ENCODE measurements at places on chromosomes 1 and 21.

DNA sequence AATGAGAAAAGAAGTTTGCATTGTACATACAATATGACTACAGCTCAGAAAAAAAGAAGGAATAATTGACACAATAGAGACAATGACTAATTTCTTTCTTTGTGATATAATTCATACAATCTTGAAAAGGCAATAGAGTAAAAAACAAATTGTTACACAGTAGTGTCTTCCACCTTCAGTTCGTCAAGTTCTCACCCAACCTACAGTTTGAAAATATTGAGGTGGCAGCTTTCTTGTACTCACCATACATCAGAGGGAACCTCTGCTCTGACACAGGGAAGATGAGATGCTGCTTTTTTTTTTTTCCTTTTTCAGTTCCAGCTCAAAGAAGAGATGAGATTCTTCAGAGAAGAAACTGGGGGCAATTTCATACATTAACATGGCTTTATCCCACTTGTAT, 173.2 kb downstream of the ATP6V1G3 start:
- no peak for DNase-seq

DNA sequence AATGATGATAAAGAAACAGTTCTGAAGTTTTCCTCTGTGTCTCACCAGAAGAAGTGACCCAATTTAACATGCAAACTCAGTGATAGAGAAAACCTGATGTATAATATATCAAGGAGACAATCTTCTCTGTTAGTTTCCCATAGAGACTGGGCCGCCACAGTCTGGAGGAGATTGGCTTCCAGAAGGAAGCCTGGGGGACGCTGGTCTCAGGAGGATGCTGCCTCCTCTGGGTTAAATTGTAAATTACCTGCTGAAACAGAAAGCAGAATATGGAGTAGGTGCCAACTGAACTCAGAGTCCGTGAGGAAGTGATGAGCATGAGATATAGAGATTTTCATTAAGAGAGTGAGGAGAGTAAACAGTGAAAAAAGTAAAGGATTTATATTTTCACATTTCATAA, 15.8 kb downstream of the OR14I1 start:
- no peak for DNase-seq

DNA sequence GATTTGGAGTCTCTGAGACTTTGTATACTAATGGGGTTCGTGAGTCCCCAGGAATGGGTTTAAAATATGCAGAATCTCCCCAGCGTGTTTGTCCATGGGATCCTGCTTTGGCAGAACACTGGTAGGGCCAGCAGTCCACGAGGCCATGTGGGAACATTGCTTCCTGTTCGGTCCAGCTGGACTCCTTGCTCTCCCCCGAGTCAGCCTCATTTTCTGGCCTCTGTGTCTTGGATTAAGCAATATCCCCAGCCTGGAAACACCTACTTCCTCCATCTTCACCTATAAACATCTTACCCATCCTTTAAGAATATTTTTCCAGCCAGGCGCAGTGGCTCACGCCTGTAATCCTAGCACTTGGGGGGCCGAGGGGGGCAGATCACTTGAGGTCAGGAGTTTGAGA, 142.4 kb downstream of the NAV1 start:
- DNase-seq: no peak

GRCh38 chr1:245225322-245226202, 70.8 kb downstream of the KIF26B start:
- no peak for DNase-seq

GRCh38 chr1:12047120-12047876, 15.8 kb upstream of the TNFRSF8 start:
- DNase-seq: peak; percentile 41

GRCh38 chr1:1157426-1157913, 16.2 kb upstream of the TTLL10 start:
- no peak for DNase-seq

DNA sequence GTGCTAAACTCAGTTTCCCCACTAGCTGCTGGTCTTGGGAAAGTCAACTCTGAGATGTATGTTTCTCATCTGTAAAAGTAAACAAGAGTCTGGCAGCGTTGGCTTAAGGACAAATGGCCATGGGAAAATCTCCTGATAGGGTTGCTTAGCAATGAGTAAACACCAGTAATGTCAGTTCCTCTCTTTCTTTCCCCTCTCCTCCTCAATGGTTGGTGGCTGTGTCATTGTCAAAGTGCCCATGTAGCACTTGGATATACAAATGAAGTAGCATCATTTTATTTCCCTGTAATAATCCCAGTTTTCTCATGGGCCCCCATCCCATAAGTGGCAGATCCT, 2.2 kb upstream of the FYB2 start:
- DNase-seq: no peak

- DNase-seq: no peak
Observed at GRCh38 chr1:206128196-206128595, 11.0 kb upstream of the AVPR1B start.

DNA sequence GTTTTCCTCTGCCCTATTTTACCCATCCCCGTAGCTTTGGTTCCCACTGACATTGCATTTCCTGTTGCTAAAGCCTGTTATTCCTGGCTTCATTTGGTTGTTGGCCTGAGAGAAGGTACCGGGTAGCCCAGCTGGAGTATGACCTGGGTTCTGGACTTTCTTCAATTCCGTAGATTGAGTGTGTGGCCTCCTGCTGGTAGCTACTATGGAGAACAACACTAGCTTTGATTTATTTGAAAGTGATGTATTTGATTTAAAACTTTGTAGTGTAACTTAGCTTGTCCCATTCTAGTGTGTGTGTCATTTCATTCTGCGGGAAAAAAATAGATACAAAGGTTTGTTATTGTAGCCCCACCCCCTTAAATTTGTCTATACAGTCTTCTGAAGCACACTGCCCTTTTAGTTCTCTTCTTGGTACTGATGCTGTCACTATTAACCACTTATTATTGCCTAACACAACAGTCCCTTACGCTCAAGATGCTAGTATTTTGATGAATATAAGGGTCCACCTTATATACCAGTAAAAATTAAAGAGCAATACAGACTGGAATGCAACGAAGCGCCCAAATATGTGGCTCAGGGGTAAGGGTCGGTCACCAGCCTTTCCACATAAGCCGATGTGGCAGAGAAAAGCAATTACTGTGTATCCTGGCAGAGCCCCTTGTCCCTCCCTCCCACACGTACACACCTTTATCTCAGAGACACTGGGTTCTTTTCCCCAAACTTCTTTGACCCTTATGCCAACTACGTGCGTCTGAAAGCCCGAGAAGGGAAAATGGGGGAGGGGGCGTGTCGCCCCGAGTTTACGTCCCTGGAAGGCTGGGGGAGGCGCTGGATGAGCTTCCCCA, 643 bp upstream of the MOV10 start:
- no peak for DNase-seq

GRCh38 chr21:38787461-38788274, 18.1 kb upstream of the ETS2 start:
- no peak for DNase-seq
